ENCODE measurements at places on chromosomes 16 and 17.

GRCh38 chr17:76816590-76817135 is 51.5 kb upstream of the MGAT5B start:
- DNase-seq, result peak; percentile 54

GRCh38 chr17:63504261-63504660 is 18.9 kb upstream of the KCNH6 start:
- DNase-seq, result no peak

DNA sequence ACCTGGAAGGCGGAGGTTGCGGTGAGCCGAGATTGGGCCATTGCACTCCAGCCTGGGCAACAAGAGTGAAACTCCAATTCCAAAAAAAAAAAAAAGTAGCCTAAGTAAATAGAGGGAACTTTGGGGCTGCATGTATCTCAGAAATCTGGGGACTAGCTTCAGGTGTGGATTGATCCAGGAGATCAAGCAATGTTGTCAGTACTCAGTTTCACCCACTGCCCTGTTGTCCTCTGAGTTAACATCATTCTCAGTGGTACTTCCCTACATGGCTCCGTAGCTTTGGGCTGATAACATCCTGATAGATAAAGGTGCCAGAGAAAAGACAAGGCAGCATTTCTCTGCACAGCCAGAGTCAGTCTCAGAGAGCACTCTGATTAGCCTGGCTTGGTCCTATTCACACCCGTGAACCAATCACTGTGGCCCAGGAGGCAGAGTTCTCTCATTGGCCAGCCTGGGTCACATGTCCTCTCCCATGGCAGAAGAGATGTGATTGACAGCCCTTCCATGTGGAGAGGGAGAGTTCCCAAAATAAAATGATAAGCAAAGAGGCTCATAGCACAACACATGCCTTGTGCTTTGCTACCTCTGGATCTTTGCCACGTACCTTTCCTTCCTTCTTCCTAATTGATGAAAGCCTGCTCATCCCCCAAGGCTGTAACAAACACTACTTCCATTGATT is 99.6 kb downstream of the ABCC1 start:
- no peak for DNase-seq

DNA sequence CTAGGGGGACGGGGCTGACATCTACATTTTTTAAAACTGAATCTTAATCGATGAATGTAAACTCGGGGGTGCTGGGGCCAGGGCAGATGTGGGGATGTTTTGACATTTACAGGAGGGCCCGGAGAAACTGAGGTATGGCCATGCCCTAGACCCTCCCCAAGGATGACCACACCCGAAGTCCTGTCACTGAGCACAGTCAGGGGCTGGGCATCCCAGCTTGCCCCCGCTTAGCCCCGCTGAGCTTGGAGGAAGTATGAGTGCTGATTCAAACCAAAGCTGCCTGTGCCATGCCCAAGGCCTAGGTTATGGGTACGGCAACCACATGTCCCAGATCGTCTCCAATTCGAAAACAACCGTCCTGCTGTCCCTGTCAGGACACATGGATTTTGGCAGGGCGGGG is 21.4 kb downstream of the ADAM11 start:
- no peak for DNase-seq

DNA sequence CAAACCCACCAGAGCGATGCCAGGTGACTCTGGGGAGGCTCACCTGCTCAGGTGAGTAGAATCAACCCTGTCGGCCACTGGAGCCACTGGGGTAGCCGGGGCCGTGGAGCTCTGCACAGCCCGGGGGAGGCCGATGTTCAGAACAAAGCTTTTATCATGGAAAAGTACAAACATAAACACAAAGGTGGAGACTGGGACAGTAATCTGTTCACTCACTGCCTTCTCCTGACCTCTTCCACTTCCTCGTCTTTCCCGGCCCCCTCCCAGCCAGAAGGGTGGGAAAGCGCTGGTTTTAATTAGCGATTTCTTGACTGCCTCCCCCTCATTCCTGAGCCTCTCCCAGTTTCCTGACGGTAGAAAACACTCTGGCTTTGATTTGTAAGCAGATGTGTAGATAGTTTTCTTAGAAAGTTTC is 9.8 kb upstream of the TEX19 start:
- no peak for DNase-seq

DNA sequence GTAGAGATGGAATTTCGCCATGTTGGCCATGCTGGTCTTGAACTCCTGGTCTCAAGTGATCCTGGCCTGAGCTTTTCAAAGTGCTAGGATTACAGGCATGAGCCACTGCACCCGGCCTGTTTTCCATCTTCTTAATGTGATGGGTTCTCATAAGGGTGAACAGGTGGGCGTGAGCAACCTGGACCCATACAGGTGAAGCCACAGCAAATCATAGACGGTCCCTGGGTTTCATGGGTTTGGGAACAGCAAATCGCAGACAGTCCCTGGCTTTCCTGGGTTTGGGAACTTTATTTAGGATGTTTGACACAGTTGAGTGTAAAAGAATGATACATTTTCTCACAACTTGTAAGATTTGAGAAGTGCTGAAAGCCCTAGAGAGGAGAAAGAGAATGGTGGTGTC is 12.9 kb upstream of the MEIOB start:
- DNase-seq, result no peak

DNA sequence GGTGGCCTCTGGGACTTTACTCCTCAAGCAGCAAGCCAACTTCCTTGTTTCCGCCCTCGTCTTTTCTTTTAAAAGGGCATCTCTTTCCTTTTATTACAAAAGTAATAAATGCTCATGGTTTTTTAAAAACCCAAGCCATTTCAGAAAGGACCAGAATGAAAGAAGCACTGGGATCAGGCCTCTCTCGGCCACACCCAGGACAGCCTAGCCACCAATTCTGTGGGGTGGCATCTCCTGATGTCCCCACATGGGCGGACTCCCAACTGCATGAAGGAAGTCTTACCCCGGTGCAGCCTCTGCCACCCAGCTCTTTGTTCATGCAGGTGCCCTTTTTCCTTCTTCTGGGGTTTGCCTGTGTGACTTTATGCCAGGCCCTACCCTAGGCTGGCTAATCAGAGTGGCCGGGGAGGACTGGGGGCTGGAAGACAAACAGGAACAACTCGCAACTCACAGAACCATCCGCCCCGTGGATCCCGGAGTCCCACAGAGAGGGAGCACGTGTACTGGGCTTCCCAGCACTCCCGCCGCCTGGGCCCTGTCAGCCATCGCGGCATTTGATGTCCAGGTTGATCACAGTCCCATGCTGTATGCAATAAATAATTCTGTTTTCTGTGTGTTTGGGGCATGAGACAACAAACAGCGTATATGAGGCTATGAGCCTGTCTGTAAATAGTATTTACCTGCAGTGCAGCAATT is 2.6 kb upstream of the RASD1 start:
- DNase-seq, result no peak

- DNase-seq, result peak; percentile 97
Observed at GRCh38 chr16:53052519-53053501, at the start of gene CHD9NB. TSS of gene CHD9NB (minus strand) at chr16:53052897. CDS start at chr16:53044158, 8,739 bp downstream.

DNA sequence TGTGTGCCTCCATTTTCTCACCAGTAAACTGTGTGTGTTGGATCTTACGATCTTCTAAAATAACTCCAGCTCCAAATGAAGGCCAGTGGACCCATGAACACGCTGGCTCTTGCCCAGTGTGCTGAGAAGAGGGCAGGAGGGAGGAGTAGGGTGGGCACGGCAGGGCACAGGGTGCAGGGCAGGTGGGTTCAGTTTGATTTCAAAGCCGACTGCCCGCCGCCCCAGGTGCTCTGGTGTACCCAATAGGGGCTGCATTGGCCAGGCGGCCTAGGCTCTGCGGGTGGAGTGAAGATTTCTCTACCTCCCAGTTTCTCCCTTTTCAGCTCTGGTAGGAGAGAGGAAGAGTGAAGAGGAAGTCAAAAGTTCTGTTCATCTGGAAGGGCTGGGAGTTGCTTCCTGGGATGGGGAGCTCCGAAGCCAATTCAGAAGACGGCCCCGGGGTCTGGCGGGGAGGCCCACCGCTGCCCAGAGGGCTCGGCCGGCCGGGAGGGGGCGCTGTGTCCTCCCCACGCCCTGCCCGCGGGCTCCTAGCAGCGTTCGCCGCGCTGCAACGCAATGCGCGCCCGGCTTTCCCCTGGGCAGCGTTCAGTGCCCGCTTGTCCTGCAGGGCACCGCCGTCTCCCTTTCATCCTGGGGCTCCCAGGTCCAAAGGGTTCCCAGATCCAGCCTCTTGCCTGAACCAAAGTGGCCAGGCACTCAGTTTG is 1.1 kb upstream of the CRHR1 start:
- DNase-seq, result peak; percentile 5

- DNase-seq, result peak; percentile 42
Observed at GRCh38 chr17:37701496-37701898, 43.4 kb downstream of the HNF1B start.

- no peak for DNase-seq
Observed at GRCh38 chr16:22624038-22624799, 113.5 kb downstream of the NPIPB5 start.

DNA sequence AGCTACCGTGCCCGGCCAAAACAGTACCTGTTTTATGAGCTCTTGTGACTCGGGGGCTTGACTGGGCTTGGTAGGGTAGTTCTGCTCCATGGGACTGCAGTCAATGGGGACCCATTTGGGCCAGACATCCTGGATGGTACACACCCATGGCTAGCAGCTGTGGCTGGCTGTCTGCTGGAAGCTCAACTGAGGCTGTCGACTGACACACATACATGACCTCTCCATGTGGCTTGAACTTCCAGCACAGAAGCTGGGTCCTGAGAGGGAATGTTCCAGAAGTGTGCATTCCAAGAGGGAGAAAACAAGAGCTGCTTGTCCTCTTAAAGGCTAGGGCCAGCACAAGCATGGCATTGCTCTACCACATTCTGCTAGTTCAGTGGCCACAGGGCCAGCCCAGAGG is 14.9 kb upstream of the NKD1 start:
- DNase-seq, result no peak

DNA sequence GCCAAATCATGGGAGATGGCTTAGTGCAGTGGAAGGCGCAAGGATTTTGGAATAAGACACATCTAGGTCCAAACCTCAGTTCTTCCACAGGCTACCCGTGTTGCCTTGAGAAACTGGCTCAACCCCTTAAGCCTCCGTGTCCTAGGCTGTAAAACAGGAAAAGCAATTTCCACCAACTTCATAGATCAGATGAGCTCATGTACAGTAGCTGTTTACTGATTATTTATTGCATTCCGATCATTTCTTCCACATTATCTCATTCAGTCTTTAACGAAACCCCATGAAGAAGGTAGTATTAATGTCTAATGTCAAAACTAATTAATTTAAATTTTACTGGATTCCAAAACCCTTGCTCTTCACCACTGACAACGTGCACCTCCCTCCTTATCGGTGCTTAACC is 231.6 kb downstream of the GRIN2A start:
- peak; percentile 41 for DNase-seq

GRCh38 chr17:5422505-5422904 is 2.5 kb downstream of the RPAIN start:
- peak; percentile 91 for DNase-seq

GRCh38 chr17:60103957-60104356 is 25.2 kb upstream of the HEATR6 start:
- no peak for DNase-seq

- DNase-seq, result no peak
Observed at GRCh38 chr16:27408602-27409031, 6.6 kb downstream of the IL21R start.

- no peak for DNase-seq
Observed at GRCh38 chr16:48834576-48834975, 224.6 kb upstream of the N4BP1 start.

- DNase-seq, result peak; percentile 65
Observed at GRCh38 chr17:33258296-33258695, 34.8 kb downstream of the ASIC2 start.

DNA sequence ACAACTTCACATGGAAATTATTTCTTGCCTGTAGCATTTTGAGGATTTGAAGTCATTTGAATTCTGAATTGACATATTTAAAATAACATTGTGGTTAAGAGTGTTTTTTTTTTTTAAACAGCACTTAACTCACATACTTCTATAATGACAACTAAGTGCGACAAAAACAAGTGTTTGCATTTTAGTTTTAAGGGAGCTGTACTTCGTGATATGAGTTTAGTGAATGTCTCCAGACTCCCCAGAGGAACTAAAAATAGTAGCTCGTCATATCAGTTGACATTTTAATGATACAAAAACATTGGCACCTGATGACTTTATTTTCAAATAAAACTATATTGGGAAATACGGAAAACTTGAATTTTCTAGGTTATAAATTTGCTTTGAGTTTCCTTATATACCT is 389.6 kb upstream of the MON1B start:
- DNase-seq, result no peak

DNA sequence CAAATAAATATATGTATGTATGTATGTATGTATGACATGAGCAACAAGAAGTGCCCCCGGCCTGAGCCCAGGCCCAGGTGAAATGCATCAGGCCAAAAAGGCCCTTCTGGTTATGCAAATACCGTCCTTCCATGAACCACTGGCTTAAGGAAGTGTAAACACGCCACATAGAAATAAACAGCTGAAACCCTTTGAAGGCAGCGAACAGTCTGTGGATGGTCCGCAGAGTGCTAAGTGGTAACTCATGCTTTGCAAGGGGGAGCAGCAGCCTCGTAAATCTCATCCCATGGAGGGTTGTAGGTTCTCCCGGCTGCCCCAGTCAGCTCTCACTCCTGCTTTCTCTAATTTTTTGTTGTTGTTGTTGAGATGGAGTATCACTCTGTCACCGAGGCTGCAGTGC is 36.7 kb downstream of the COTL1 start:
- no peak for DNase-seq

DNA sequence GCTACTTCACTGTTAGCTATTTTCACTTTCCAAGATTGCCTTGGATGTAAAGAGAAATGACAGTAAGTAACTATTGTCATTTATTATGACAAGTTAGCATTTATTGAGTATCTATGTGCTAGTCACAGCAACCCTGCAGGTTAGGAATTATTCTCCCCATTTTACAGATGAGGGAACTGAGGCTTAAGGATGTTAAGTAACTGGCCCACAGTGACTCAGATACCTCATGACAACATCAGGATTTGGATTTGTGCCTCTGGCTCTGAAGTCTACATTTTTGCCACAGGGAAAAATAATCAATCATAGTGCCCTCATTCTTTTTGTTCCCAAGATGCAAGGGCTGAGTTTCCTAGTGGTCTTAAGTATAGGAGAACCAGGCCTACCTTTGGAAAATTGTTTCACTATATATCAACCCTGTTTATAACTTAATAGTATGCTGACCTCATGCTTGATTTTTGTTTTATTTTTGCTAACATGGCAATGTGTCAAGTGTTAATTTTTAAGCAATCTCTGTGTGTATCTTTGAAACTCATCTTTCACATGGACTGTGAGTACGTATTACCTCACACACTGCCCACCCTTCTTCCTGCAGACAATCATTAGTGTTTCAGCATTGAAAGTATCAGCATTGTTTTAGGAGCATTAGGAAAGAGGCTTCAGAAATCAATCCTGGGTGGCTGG is 105.0 kb downstream of the TANGO6 start:
- DNase-seq, result peak; percentile 83

GRCh38 chr17:32742681-32743538 is 134.0 kb downstream of the MYO1D start:
- DNase-seq, result peak; percentile 40

All from kidney tubule cell (primary cell).